IMR-90 (cell line): ENCODE measurements at places on chromosomes 7 and 10. TPM values are rescaled to one million over a fixed set of nuclear protein-coding genes. Genes with fewer than 3 reads are reported as not detected.

The AGR3 gene
- total RNA-seq, result not detected in 2 replicates

The NXPH1 gene
- total RNA-seq, result not detected in 2 replicates

The FAM221A gene
- 1.1 and 1.4 TPM in 2 replicates for total RNA-seq

The POLR2J2 gene
- total RNA-seq, result 0.83 and 1.3 TPM in 2 replicates

The C10orf105 gene
- total RNA-seq, result under 0.01 TPM in 1 of 2 replicates, not detected in the other

The CRYGN gene
- total RNA-seq, result not detected in 2 replicates

The NKX1-2 gene
- total RNA-seq, result not detected in 2 replicates

The AMPH gene
- 3.9 and 4.2 TPM in 2 replicates for total RNA-seq

The MYO1G gene
- total RNA-seq, result under 0.01 TPM in 2 replicates

The LMOD2 gene
- not detected in 2 replicates for total RNA-seq

The ANKRD22 gene
- total RNA-seq, result not detected in 2 replicates

The COL17A1 gene
- total RNA-seq, result 0.18 and 0.83 TPM in 2 replicates

The LSM8 gene
- 9.7 and 33.9 TPM in 2 replicates for total RNA-seq

The ADAM22 gene
- under 0.01 and 0.18 TPM in 2 replicates for total RNA-seq

The CUX1 gene
- 19.7 TPM in 2 replicates for total RNA-seq

The CHN2 gene
- total RNA-seq, result not detected in 2 replicates

The GTF2IRD1 gene
- total RNA-seq, result 4.1 and 5.0 TPM in 2 replicates

The EVX1 gene
- total RNA-seq, result not detected in 2 replicates

The ZNF438 gene
- total RNA-seq, result 2.8 and 2.9 TPM in 2 replicates

The PCBD1 gene
- 15.8 and 17.8 TPM in 2 replicates for total RNA-seq

The ERV3-1 gene
- total RNA-seq, result 8.6 and 11.8 TPM in 2 replicates

The GPR146 gene
- 0.83 and 2.2 TPM in 2 replicates for total RNA-seq

The UBE2H gene
- total RNA-seq, result 34.6 and 39.2 TPM in 2 replicates

The HBP1 gene
- total RNA-seq, result 69.9 and 70.0 TPM in 2 replicates

The SERPINE1 gene
- 1,441 and 1,485 TPM in 2 replicates for total RNA-seq

The HTR7 gene
- 0.56 and 0.72 TPM in 2 replicates for total RNA-seq

The TMEM270 gene
- total RNA-seq, result not detected in 2 replicates

The TCAF2 gene
- 3.3 and 3.4 TPM in 2 replicates for total RNA-seq

The ALKBH4 gene
- 6.1 and 7.2 TPM in 2 replicates for total RNA-seq

The TLL2 gene
- total RNA-seq, result under 0.01 TPM in 2 replicates

The KLF6 gene
- 69.0 and 98.6 TPM in 2 replicates for total RNA-seq

The LSM5 gene
- 5.0 and 36.4 TPM in 2 replicates for total RNA-seq

The VPS37D gene
- 2.3 and 2.8 TPM in 2 replicates for total RNA-seq

The AZGP1 gene
- not detected in 2 replicates for total RNA-seq

The XRCC2 gene
- total RNA-seq, result 3.6 and 5.6 TPM in 2 replicates

The ANKRD1 gene
- total RNA-seq, result 10.8 and 19.4 TPM in 2 replicates

The TAC1 gene
- total RNA-seq, result not detected in 2 replicates

The EGR2 gene
- total RNA-seq, result 0.36 and 0.56 TPM in 2 replicates

The STEAP1 gene
- 3.9 and 5.8 TPM in 2 replicates for total RNA-seq

The HPS6 gene
- 21.9 and 23.1 TPM in 2 replicates for total RNA-seq
